ENCODE measurements at places on chromosomes 4 and X. TPM values are rescaled to one million over a fixed set of nuclear protein-coding genes. Genes with fewer than 3 reads are reported as not detected.

Gene HUWE1
- 116 TPM for total RNA-seq

Gene SPANXC
- not detected for total RNA-seq

Gene EIF1AX
- 42.4 TPM for total RNA-seq

GRCh38 chr4:98406819-98407218, 145.6 kb downstream of the RAP1GDS1 start:
- no peaks in the 10 kb centered on the region for H3K36me3 ChIP-seq
- H3K27me3 ChIP-seq: no peaks in the 10 kb centered on the region
- no peak overlapping the region for H3K4me3 ChIP-seq

- DNase-seq: no peak
- no peak overlapping the region for H3K4me3 ChIP-seq
- no peak overlapping the region for H3K27ac ChIP-seq
- H3K4me1 ChIP-seq: no peaks in the 10 kb centered on the region
- no peaks in the 10 kb centered on the region for H3K27me3 ChIP-seq
Observed at GRCh38 chr4:40262077-40262528, 65.3 kb downstream of the RHOH start.

GRCh38 chr4:15336410-15337167, 91.2 kb upstream of the C1QTNF7 start:
- H3K36me3 ChIP-seq: no peaks in the 10 kb centered on the region
- H3K4me1 ChIP-seq: peaks cover 11% of the 10 kb centered on the region
- no peak overlapping the region for H3K27ac ChIP-seq
- no peak overlapping the region for H3K4me3 ChIP-seq

GRCh38 chrX:9352694-9353411, 112.0 kb upstream of the TBL1X start:
- DNase-seq: peak; percentile 84
- H3K27me3 ChIP-seq: no peaks in the 10 kb centered on the region
- peak overlapping the region; percentile 47 for H3K4me3 ChIP-seq
- no peaks in the 10 kb centered on the region for H3K36me3 ChIP-seq
- no peak overlapping the region for H3K27ac ChIP-seq

- DNase-seq: no peak
- H3K27me3 ChIP-seq: no peaks in the 10 kb centered on the region
- no peak overlapping the region for H3K4me3 ChIP-seq
- H3K27ac ChIP-seq: no peak overlapping the region
- no peaks in the 10 kb centered on the region for H3K4me1 ChIP-seq
Observed at GRCh38 chrX:41176263-41176662, 91.0 kb downstream of the USP9X start.

DNA sequence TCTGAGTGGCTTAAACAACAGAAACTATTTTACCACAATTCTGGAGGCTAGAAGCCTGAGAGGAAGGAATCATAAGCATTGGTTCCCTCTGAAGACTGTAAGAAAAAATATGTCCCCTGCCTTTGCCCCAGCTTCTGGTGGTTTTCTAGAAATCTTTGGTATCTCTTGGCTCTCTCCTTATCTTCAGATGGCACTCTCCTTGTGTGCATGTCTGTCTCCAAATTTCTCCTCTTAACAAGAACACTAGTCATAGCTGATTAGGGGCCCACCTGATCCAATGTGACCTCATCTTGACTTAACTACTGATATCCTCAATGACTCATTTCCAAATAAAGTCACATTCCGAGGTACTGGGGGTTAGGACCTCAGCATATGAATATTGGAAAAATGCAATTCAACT, 635.0 kb upstream of the NR3C2 start:
- H3K36me3 ChIP-seq: no peaks in the 10 kb centered on the region
- H3K27ac ChIP-seq: no peak overlapping the region
- H3K4me3 ChIP-seq: no peak overlapping the region

DNA sequence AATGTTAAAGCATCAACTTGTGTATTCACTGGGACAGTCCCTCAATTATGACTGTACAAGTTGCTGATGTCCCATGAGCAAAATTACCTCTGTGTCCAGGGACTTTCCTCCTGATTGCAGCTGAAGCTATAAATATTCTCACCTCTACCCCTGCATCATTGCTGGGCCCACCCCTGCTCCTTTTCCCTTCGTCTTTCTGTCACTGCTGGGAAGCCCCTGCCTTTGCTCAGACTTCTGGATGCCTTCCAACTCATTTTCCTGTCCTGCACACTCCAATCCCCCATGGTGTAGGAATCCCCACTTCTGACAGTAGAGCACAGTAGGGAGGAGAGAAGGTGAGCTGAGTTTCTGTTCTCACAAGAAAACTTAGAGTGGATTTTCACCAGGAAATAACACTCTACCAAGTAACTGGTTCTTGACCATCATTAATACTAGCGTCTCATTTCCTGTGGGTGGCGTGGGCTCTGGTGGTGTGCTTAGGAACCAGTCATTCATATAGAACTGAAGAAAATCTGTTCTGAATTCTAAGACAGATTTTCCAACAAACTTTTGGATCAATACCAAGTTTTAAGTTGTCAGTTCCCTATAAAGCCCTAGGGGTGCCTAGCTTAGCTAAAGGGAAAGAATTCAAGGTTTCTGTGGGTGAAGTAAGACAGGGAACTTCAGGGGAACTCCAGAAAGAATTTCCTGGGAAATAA, 136.2 kb upstream of the MED14 start:
- H3K36me3 ChIP-seq: no peaks in the 10 kb centered on the region
- DNase-seq: no peak
- H3K4me3 ChIP-seq: no peak overlapping the region
- peaks cover 17% of the 10 kb centered on the region for H3K27me3 ChIP-seq

- H3K36me3 ChIP-seq: peaks cover 4% of the 10 kb centered on the region
- no peaks in the 10 kb centered on the region for H3K27me3 ChIP-seq
- peaks cover 20% of the 10 kb centered on the region for H3K4me1 ChIP-seq
- H3K27ac ChIP-seq: no peak overlapping the region
- no peak for DNase-seq
Observed at GRCh38 chr4:173318648-173319211, 15.4 kb downstream of the HMGB2 start.

GRCh38 chr4:169859366-169860216, 101.8 kb upstream of the HPF1 start:
- DNase-seq: no peak
- no peak overlapping the region for H3K27ac ChIP-seq
- H3K36me3 ChIP-seq: no peaks in the 10 kb centered on the region
- H3K27me3 ChIP-seq: peaks cover 3% of the 10 kb centered on the region
- no peaks in the 10 kb centered on the region for H3K4me1 ChIP-seq

DNA sequence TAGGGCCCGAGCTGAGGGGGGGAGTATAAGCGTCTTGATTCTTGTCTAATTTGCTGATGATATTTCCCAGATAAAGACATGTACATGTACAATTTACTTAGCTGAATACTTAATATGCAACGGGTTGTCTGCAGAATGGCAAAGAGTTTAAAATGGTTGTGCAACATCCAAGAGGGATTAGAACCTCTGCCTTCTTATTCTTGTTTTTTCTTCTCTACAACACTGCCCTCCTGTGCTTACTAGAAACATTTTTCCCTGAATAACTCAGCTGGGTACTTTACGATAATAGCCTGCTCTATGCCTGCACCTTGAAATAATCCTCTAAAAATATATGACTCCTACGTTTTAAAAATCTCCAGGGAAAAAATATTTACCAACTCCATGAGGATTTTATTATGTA, 41.8 kb downstream of the INTS12 start:
- no peak overlapping the region for H3K4me3 ChIP-seq
- H3K4me1 ChIP-seq: no peaks in the 10 kb centered on the region
- no peak for DNase-seq
- H3K27me3 ChIP-seq: no peaks in the 10 kb centered on the region
- H3K36me3 ChIP-seq: no peaks in the 10 kb centered on the region

DNA sequence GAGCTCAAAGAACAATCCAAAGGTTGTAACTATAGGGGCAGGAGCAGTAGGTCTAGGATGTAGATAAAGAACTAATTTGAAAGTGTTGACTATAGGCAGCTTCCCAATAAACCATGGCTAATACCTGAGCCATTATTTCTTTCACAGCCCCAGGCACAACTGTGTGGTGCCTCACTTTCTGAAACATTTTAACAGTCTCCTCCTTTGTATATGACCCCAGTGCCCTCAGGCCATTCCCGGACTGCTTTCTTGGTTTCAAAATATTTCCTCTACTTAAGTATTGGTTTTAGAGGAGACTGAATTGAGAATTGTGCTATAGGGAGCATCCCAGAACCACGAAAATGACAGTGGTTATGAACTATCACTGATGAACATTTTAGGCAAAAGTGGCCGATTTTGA, 728.7 kb downstream of the IL1RAPL1 start:
- H3K27me3 ChIP-seq: no peaks in the 10 kb centered on the region
- H3K36me3 ChIP-seq: no peaks in the 10 kb centered on the region
- no peaks in the 10 kb centered on the region for H3K4me1 ChIP-seq
- H3K27ac ChIP-seq: no peak overlapping the region
- no peak overlapping the region for H3K4me3 ChIP-seq
- DNase-seq: no peak

DNA sequence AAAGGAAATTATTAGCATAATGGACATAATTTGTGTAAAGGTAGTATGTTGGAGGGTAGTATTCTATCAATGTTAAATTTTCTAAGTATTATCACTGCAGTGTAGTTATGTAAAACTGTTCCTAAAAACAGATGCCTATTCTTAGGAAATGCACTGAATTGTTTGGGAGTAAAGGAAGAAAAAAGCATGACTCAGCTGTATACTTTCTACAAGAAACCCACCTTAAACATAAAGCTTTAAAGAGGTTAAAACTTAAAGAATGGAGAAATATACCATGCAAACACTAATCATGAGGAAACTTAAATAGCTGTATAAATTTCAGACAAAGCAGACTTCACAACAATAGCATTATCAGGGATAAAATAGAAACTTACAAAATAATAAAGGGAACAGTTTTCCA, 292.9 kb downstream of the ANTXR2 start:
- H3K27ac ChIP-seq: no peak overlapping the region
- H3K27me3 ChIP-seq: no peaks in the 10 kb centered on the region
- DNase-seq: peak; percentile 15
- no peaks in the 10 kb centered on the region for H3K4me1 ChIP-seq

- no peak overlapping the region for H3K27ac ChIP-seq
- peak; percentile 77 for DNase-seq
- no peaks in the 10 kb centered on the region for H3K4me1 ChIP-seq
- no peak overlapping the region for H3K4me3 ChIP-seq
- H3K36me3 ChIP-seq: no peaks in the 10 kb centered on the region
Observed at GRCh38 chr4:153789741-153790499, 1.0 kb upstream of the SFRP2 start.

GRCh38 chrX:56233682-56234081, 1.5 kb downstream of the KLF8 start:
- no peaks in the 10 kb centered on the region for H3K4me1 ChIP-seq
- no peak for DNase-seq
- no peak overlapping the region for H3K4me3 ChIP-seq
- H3K27me3 ChIP-seq: peaks cover 9% of the 10 kb centered on the region

Measured in osteoblast (primary cell).